ENCODE measurements at places on chromosomes 13 and 19.

- DNase-seq = peak; percentile 49
Observed at GRCh38 chr19:4951656-4952055, 17.3 kb upstream of the KDM4B start.

DNA sequence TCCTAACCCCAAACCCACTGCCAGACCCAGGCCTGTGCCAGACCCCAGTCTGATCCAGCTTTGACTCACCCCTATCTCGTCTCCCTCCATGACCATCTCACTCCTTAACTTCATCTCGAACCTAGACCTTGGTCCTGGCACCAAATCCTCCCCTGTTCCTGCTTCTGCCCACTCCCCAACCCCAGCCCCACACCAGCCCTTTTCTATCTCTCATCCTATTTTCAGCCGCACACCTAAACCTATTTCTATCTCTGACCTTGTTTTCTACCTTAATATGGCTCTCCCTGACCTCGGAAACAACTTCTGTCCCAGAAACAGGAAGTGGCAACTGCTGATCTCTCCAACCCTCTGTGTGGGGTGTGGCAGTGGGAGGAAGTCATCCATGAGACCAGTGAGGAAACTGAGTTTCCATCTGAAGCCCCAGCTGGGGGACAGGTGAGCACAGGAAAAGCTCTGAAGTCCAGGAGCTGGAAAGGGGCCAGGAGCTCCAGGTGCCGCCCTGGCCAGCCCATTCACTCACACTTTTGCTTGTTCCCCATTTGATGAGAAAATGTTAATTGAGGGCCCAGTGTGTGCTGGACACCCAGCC, 13.7 kb downstream of the PTH2 start:
- peak; percentile 59 for DNase-seq

DNA sequence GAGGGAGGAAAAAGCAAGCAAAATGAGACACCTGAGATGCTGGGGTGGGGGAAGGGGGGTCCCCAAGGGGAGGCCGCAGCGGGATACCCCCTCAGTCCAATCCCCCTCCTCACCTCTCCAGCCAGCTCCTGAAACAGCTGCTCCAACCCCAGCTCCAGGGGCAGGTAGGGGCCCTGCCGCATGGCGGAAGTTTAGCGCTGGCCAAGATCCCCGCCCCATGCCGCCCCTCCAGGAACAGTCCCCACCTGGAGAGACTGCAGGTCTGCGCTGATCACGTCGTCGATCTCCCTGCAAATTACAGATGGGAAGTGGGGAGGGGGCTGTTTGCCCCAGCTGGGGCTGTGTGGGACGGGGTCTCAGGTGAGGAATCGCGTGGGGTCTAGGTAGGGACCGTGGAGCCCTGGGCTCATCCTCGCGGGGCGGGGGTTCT, 9.0 kb downstream of the CAPN12 start:
- DNase-seq = no peak

GRCh38 chr13:111397202-111397880, 76.9 kb downstream of the TEX29 start:
- DNase-seq = no peak

DNA sequence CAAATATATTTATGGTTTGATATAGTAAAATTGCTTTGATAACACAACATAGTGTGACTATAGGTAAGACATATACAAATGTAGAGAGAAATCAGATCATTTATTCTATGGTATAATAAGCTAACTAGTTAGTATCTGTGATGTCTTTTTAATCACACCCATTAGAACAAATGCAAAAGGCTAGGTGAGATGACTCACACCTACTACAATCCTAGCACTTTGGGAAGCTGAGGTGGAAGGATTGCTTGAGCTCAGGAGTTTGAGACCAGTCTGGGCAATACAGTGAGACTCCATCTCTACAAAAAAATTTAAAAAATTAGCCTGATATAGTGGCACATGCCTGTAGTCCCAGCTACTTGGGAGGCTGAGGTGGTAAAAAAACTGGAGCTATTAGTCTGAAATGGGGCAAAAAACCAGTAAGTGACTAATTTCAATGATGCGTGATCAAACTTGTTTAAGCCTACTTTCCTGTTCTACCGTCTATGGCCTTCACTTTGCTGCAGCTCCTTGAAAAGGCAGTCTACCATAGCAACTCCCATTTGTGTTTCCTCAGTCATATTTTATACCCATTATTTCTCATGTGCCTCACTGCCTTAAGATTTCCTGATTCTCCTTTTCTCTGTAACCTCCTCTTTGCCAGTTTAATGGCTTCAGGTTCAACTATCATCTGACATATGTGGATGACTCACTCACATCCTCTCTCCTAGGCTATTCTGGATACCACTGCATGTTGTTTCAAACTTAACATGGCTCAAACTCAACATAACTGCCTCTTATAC, 12.5 kb downstream of the ALG5 start:
- DNase-seq = no peak

DNA sequence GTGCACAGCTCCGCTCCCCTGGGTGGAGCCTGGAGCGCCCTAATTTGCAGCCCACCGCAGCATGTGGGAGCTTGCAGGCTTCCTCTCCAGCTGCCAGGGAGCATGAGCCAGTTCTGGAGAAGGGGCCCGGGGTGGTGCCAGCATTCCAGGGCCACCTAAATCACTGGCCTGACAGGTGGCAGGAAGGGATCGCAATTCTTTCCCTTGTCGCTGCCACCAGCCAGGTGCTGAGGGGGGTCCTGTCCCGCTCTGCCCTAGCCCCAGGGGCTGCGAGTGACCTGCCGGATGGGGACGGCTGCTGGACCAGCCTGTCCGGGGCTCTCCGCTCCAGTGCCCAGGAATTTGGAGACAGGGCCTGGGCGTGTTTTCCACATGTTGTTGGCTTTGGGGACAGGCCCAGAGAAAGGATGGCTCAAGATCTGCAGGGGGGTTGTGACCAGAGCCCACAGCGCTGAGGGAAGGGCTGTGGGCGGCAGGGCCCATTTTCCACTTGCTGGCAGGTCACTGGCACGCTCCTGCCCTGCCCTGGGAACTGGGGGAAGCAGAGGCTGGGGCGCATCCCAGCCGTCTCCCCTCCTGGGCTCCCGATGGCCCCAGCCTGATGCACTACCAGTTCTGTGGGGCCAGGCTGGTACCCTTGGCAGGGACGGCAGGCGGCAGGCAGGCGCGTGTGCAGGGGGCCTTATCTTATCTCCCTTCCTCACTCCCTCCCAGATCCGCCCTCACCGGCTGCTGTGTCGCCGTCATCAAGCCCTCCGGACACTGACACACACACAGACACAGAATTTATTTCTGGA, 9.5 kb downstream of the NDUFA11 start:
- DNase-seq = no peak

DNA sequence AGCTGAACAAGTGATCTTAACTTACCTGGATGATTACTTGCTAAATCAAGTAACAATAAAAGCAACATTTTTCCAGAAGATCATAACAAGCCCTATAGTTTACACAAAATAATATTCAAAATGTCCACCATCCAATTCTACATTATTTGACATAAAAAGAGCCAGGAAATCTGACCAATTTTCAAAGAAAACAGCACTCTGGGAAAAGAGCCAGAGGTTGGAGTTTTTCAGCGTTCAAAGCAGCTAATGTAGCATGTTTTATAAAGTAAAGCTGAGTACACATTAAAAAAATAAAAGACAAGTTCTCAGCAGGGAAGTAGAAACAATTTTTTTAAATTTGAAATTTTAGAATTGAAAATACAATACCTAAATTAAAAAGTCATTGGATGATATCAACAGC, 62.6 kb downstream of the UFM1 start:
- DNase-seq = no peak

GRCh38 chr13:19590423-19590822, 29.1 kb upstream of the TPTE2 start:
- DNase-seq = no peak
